ENCODE measurements at places on chromosomes 4 and X. TPM values are rescaled to one million over a fixed set of nuclear protein-coding genes. Genes with fewer than 3 reads are reported as not detected.
A peak's percentile ranks its signal among the peaks of the same experiment; 100 is the strongest.

MAGEA2 gene
- total RNA-seq = not detected

ERCC6L gene
- total RNA-seq = 1.9 TPM

GRCh38 chr4:7392438-7393421, 42.0 kb downstream of the PSAPL1 start:
- H3K36me3 ChIP-seq = no peaks in the 10 kb centered on the region
- peaks cover 4% of the 10 kb centered on the region for H3K27me3 ChIP-seq
- H3K4me3 ChIP-seq = no peak overlapping the region

GRCh38 chrX:68936608-68937007, 107.8 kb downstream of the EFNB1 start:
- H3K27ac ChIP-seq = peak overlapping the region; percentile 39
- H3K4me1 ChIP-seq = peaks cover 21% of the 10 kb centered on the region
- H3K27me3 ChIP-seq = no peaks in the 10 kb centered on the region
- H3K4me3 ChIP-seq = no peak overlapping the region

GRCh38 chr4:99461623-99462401, 26.7 kb upstream of the ADH7 start:
- no peaks in the 10 kb centered on the region for H3K4me1 ChIP-seq
- H3K27me3 ChIP-seq = no peaks in the 10 kb centered on the region
- H3K4me3 ChIP-seq = no peak overlapping the region
- H3K36me3 ChIP-seq = no peaks in the 10 kb centered on the region
- H3K27ac ChIP-seq = no peak overlapping the region

SHROOM4 gene
- 1.7 TPM for total RNA-seq

GRCh38 chrX:72088761-72089160, 43.0 kb downstream of the RTL5 start:
- no peak overlapping the region for H3K27ac ChIP-seq
- H3K27me3 ChIP-seq = no peaks in the 10 kb centered on the region
- H3K4me3 ChIP-seq = no peak overlapping the region
- no peaks in the 10 kb centered on the region for H3K36me3 ChIP-seq
- no peaks in the 10 kb centered on the region for H3K4me1 ChIP-seq
- DNase-seq = no peak

DNA sequence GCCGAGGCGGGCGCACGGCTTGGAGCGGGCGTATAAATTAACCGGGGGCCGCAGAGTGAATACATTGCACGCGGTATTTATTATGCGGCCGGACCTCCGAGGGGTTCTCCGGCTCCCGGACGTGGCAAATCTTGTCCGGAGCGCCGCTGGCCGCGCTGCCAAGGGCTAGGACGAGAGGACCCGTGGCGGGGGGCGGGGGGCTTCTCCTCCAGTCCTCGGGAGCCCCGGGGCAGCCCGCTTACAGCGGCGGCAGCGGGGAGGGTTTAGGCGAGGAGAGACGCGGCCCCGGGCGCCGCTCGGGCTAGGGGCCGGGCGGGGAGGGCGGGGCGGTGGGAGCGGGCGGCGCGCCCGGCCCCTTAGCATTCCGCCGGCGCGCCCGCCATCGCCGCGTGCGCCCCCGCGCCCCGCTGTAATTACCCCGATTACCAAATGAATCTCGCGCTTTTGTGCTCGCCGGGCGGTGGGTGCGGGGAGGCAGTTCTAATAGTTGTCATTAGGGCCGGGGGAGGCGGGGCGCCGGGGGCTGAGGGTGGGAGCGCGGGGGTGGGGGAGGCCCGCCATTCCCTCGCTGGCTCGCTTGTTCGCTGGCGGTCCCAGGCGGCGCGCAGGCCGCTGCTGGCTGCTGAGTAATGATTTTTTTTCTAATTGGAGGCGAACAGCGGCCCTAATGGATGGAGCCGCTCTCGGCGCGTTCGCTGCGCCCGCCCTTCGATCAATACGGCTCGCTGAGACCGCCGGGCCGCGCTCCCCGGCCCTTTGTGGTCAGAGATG, 276.6 kb downstream of the BCOR start:
- DNase-seq = peak; percentile 58
- H3K27ac ChIP-seq = no peak overlapping the region
- H3K27me3 ChIP-seq = no peaks in the 10 kb centered on the region
- peaks cover 11% of the 10 kb centered on the region for H3K4me1 ChIP-seq

DNA sequence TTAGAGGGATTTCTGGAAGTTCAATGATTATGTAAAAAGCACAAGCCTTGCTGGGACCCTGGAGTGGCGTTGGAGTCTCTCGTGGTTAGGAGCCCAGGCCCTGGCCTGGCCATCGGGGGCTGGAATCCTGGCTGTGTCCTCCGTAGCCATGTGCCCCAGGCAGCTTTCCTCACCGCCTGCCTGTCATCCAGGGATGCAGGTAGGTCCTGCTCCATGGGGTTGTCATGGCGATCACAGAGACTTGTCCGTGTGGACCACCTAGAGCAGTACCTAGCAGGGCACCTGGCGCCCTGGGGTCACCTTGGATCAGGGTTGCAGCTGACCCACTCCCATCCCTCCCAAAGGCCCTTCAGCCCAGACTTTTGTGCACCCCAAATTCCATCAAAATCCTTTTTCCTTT, 30.2 kb upstream of the WFS1 start:
- no peak for DNase-seq
- no peak overlapping the region for H3K27ac ChIP-seq
- no peaks in the 10 kb centered on the region for H3K36me3 ChIP-seq
- H3K4me1 ChIP-seq = no peaks in the 10 kb centered on the region
- H3K4me3 ChIP-seq = no peak overlapping the region
- peaks cover 4% of the 10 kb centered on the region for H3K27me3 ChIP-seq

BANK1 gene
- total RNA-seq = not detected

GRCh38 chr4:108107101-108107500, 61.6 kb downstream of the LEF1 start:
- H3K4me1 ChIP-seq = no peaks in the 10 kb centered on the region
- no peak for DNase-seq
- H3K36me3 ChIP-seq = no peaks in the 10 kb centered on the region
- peaks cover 24% of the 10 kb centered on the region for H3K27me3 ChIP-seq

DNA sequence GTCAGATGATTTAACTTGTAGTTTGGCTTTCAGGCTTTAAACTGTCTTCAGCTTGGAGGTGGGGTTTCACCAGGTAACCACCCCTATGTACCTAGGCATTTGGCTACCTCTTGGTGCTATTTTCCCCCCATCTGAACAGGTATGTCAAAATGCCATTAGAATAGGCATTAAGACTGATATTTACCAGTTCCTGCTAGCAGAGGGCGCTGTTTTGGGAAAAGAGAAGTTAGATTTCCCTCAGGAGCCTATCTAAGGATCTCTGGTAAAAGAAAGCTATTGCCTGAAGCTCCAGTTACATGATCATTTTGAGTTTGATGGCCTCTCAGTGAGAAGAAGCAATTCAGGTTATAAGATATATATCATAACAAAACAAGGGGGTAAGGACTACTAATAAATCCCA, 879.1 kb downstream of the SH3BGRL start:
- no peak overlapping the region for H3K4me3 ChIP-seq
- no peak for DNase-seq
- H3K27ac ChIP-seq = no peak overlapping the region
- H3K27me3 ChIP-seq = no peaks in the 10 kb centered on the region
- no peaks in the 10 kb centered on the region for H3K4me1 ChIP-seq

Measured in GM23248 (cell line).